ENCODE measurements at places on chromosomes 7 and 10. TPM values are rescaled to one million over a fixed set of nuclear protein-coding genes. Genes with fewer than 3 reads are reported as not detected.

DNA sequence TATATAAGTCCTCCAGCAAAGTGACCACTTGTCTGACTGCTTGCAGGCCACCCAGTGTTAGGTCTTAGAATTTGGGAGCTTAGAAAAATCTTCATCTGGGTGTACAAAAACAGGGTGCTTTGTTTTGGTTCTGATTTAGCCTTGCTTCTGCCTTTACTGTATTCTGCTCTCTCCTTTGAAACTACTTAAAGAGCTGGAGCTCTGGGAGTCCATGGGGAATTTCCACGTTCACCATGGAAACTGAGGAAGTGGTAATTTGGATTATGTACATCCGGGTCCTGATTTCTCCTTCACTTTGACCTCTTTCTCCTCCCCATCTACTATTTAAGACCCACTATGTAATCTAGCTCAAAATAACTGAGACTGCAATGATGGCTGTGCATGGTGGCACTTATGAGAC is 103.0 kb downstream of the JAZF1 start:
- no peaks in the 10 kb centered on the region for H3K27me3 ChIP-seq
- no peaks in the 10 kb centered on the region for H3K36me3 ChIP-seq

- H3K27ac ChIP-seq: no peak overlapping the region
- H3K27me3 ChIP-seq: no peaks in the 10 kb centered on the region
- H3K4me1 ChIP-seq: no peaks in the 10 kb centered on the region
- H3K4me3 ChIP-seq: no peak overlapping the region
- DNase-seq: no peak
- no peaks in the 10 kb centered on the region for H3K36me3 ChIP-seq
These were observed 49.2 kb downstream of the HERPUD2 start for GRCh38 chr7:35645691-35646090.

The NAT16 gene
- not detected for total RNA-seq

The GARIN1A gene
- total RNA-seq: 6.6 TPM

The CALML3 gene
- total RNA-seq: not detected

DNA sequence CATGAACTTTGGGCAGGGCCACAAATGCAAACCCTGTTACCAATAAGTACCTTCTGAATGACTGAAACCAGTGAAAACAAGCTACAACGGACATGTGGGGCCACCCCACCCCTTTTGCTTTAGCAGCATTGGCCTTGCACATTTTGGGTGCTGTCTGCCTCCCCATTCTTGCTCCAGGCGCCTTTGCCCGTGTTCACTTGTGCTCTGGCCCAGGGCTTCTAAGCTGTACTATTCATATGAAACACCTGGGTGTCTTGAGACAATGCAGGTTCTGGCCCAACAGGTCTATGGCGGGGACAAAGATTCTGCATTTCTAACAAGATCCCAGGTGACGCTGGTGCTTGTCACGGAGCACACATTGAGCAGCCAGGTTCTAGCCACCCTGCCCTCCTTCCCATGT is 96.5 kb upstream of the SDK1 start:
- no peaks in the 10 kb centered on the region for H3K4me1 ChIP-seq
- no peak overlapping the region for H3K4me3 ChIP-seq
- H3K36me3 ChIP-seq: no peaks in the 10 kb centered on the region
- DNase-seq: no peak
- no peaks in the 10 kb centered on the region for H3K27me3 ChIP-seq

DNA sequence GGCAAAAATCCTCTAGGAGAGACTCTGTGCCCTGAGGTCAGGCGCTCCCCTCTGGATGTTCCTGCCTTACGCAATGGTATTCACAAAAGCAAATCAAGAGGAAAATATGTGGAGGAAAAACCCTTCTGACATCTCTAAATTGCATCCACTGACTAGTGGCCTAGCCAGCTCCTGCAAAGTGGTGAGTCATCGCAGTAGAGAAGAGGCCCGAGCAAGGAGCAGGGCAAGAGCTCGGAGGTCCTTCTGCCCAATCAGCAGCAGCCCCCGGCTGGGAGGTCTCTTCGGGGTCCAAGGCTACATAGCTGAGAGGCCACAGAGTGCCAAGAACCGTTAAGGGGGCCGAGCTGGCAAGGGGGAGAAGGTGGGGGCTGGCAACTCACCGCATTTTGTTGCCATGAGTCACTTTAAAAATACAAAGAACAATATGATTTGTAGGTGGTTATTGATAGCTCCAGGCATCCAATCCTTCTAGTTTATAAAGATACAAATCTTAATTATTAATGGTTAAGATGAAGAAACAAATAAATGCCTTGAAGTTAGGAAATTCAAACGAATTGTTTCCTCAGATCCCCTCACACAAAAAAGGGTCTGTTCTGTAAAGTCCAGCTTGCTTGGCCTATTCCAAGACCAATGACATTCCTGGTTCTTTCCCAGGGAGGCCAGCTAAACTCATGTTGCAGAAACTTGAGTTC is 161.6 kb downstream of the PKD1L1 start:
- H3K4me3 ChIP-seq: no peak overlapping the region
- no peaks in the 10 kb centered on the region for H3K4me1 ChIP-seq
- H3K36me3 ChIP-seq: no peaks in the 10 kb centered on the region
- H3K27ac ChIP-seq: peak overlapping the region; percentile 87
- no peaks in the 10 kb centered on the region for H3K27me3 ChIP-seq

GRCh38 chr10:84177541-84178141 is 4.0 kb downstream of the GPR15LG start:
- no peak overlapping the region for H3K4me3 ChIP-seq
- no peak overlapping the region for H3K27ac ChIP-seq
- DNase-seq: no peak
- H3K4me1 ChIP-seq: no peaks in the 10 kb centered on the region
- no peaks in the 10 kb centered on the region for H3K27me3 ChIP-seq

The GPR26 gene
- total RNA-seq: not detected

Measured in uterus (tissue), 4 donors.